ENCODE measurements at places on chromosomes 3 and 15. TPM values are rescaled to one million over a fixed set of nuclear protein-coding genes. Genes with fewer than 3 reads are reported as not detected.

- DNase-seq: no peak
Measured at GRCh38 chr15:45431511-45431910, 53.2 kb upstream of the GATM start.

DNA sequence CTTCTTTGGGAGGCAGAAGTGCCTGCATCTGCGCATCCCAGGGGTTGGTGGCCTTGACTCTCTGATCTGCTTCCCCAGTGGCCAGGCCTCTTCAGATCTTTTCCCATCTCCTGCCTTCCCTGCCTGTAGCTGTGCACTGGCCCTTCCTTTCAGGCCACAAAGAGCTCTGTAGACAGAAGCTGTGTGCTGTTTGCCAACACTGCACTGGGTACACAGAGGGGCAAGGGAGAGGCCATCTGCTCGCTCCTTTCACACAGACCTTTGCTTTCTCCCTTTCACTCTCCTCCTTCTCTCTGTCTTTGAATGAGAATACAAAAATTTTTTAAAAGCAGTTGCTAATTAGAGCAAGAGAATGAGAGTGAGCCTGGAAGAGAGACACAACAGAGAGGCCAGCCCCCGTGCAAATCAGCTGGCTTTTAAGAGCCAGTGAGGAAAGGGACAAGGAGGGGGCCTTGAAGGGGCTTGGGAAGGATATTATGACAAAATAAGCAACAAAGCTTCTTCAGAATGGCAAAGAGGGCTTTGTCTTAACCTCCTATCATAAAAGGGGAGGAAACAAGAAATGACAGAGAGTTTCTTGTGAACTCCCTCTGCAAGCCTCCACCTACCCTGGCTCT lies 170.9 kb downstream of the EPHB1 start:
- no peak for DNase-seq

- DNase-seq: no peak
Measured at GRCh38 chr3:103048068-103048722, 613.4 kb downstream of the ZPLD1 start.

GRCh38 chr15:64251121-64251520 lies 88.3 kb upstream of the PPIB start:
- no peak for DNase-seq

IL5RA gene
- total RNA-seq: not detected

RPL15 gene
- 1,680 TPM for total RNA-seq

GRCh38 chr15:44015545-44016305 lies 179.3 kb downstream of the FRMD5 start:
- DNase-seq: no peak

TMEM212 gene
- total RNA-seq: not detected

GRCh38 chr15:70714565-70714964 lies 48.8 kb downstream of the UACA start:
- DNase-seq: no peak

Data from ascending aorta (tissue), 2 donors.